ENCODE measurements at places on chromosomes 6 and 20.

GRCh38 chr6:4776493-4777393, 539 bp downstream of the CDYL start:
- DNase-seq: no peak

DNA sequence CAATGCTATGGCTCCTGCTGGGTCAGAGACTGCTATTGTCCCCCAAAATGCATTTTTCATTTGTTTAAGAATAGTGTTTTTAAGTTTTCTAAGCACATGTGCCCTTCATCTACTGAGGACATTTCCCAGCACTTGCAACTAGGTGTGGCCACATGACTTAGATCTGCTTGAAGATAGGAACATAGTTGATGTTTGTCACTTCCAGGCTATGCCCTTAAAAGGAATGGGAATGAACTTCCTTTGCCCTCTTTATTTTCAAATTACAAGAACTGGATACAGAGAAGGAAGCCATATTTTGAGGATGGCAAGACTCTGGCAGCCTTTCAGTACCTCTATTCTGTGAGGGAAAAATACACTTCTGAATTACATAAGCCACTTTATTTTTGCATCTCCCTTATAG, 203.0 kb upstream of the TFAP2D start:
- no peak for DNase-seq

DNA sequence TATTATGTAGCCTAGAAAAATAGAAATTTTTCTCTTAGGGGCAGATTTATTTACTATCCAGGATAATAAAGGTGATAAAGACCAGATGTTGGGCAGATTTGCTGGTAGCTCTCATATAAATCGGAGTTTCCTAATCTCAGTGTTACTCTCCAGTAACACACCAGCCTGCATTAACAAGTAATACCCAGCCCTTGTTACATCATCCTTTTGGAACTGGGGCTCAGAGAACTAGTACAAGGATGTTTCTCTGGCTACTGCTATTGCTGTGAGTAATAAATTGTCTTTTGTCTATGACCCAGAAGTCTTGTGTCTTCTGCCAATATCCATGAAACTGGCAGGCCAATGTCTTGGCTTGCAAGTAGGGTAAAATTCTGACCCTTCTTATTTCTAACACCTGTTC, 16.8 kb downstream of the TPD52L1 start:
- DNase-seq: no peak

DNA sequence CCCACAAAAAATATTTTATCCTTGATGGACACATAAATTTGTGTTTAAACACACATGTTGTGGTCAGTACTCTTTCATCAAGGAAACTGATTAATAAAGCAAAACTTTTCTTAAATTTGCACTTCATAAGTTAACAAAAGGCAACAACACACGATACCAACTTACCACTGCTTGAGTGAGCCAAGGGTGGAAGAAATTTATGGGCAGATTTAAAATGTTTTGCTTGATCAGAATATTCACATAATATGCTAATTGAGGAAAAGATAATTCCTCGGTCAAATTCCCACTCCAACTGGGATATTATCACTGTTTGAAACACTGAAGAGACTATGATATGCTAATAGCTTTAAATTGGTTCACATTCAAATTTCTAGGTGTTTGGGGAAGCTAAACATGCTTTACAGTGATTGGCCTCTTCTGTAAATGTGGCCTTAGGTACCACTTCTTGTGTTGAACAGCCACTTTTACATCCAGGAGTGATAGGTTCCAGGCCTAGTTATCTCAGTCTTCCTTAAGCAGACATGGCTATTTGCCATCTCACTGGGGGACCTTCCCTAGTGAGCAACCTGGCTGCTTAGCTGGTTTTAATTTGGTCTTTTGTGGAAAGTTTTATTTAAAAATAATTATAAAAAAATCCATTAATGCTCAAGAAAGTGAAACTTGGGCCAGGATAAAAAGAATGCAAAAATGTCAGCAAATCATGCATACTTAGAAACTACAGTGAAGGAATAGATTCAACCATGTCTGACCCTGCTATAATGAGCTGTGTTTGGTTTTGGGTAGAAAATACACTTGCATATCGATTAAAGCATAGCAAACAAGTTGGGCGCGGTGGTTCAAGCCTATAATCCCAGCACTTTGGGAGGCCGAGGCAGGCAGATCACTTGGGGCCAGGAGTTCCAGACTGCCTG, 221.2 kb upstream of the MAP3K7 start:
- no peak for DNase-seq

DNA sequence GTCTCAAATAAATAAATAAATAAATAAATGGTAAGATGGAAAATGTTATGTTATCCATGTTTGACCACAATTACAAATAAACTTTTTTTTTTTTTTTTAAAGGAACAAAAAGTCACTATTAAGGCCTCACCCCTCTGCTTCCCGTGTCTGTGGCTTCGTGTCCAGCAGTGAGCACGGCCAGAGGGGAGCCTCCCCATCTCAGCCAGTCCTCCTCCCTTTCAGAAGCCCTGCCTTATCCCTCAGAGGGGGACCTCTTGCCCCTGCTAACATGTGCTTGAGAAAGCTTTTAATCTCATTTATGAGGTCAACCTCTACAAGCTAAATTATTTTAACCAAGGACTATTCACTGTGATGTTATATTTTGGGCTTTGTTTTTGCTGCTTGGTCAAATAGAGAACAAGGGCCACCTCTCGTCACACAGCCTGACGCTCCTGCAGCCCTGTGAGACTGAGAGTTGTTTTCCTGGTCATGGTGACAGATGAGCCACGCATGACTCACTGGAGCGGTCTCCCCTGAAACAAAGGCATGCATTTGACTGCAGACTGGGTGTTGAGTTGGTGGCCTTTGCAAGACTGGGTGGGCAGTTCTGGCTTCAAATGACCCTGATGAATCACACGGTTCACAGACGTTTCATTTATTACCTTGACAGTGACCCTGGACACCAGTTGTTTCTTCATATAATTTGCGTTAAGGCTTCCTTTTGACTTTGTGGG, 131.8 kb downstream of the TIAM2 start:
- no peak for DNase-seq

DNA sequence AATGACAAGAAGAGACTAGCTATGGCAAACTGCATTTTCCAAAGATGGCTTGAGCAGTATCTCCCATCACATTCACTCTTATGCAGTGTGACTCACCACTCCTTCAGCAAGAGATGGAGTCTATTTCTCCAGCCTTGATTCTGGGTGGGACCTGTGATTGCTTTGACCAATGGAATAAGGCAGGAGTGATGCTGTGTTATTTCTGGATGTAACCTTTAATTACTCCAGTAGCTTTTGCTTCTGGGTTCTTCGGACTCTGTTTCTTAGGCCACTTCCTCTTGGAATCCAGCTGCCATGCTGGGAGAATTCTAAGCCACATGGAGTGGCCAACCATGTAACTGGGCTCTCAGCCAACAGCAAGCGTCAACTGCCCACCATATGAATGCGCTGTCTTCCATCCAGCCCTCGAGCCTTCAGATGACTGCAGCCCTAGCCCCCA, 50.7 kb downstream of the TGM2 start:
- no peak for DNase-seq

DNA sequence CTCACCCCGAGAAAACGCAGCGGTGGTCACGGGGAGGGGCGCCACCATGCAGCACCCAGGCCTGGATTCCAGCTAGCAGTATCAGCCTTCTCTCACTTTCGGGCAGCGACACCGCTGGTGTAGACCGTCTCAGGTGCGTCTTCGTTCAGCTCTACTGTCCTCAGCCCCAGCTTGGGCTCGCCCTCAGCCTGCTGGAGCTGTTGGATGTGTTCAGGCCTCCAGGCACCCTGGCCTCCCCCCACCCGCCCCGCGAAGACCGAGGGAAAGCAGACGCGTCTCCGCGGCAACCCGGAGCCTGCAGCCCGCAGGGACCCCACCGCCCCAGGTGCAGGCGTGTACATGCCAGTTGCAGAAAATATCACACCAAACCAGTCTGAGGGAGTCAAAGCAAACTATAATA, 60.8 kb upstream of the CARMIL1 start:
- DNase-seq: no peak

- no peak for DNase-seq
Observed at GRCh38 chr6:152268846-152269442, 368.2 kb downstream of the SYNE1 start.

- peak; percentile 79 for DNase-seq
Observed at GRCh38 chr20:12925210-12925755, 83.5 kb upstream of the SPTLC3 start.

DNA sequence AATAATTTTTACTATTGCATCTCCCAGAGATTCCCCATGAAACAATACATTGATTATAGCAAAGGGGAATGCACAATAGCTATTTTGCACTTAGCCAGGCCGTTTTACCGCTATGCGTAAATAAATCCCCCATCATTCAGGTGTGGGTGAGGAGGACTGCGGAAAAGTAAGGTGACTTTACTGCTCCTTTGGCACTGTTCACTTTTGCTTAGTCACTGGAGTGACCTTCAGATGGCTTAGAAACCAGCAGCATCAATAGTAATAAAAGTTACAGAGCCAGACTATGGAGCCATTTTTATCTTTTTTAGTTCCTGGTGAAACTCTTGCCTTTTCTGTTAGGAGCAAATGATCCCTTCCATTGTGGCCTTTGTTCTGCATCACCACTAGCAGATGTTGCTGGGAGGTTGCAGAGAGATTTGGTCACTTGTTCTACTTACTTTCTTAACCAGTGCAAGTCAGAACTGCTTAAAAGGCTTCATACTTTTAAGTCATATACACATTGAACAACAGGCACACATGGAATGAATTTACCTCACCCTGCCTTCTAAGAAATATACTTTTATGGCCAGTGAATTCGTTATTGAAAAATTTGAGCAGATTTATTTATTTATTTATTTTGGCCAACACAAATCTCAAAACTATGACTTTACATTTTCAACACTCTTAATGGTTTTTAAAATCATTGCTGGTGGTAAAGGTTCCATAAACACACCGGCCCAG, 12.1 kb upstream of the BTBD3 start:
- DNase-seq: no peak

DNA sequence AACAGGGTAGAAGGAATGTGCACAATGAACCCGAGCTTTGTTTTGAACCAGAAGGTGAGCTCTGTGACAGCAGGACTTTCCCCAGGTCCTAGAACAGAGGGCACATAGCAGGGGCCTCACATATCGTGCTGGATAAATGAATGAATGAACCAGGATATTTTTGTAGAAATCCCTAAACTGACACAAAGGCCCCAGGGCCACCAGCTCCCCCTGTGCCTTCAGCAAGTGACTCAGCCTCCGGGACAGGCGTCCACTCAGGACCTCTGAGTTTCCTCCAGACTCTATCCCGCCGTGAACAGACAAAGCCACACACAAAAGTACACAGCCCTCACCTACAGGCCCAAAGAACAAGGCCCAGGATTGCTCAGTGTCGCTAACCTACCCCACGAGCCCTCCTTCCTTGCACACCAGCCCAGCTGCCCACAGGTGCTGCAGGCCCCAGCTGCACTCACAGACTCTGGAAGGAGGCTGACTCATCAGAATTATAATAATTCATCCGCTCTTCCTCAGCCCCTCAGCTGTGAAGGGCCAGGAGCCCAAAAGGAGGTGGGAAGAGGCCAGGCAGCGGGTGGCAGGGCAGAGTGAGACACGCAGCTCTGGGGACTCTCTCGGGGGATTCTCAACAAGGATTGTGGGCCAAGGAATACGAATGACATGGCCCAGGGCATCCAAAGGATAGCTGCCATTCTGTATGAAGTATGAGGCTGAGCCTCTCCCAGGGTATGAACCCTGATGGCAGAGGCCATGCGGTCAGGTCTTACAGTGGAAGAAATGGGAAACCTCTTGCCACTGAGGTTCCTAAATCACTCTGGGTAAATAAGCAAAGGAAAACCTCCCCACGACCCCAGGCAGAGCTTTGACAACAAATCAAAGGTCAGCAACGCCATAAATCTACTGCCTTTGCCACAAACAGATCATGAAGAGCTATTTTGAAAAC, 40.9 kb downstream of the SUMO4 start:
- DNase-seq: no peak

DNA sequence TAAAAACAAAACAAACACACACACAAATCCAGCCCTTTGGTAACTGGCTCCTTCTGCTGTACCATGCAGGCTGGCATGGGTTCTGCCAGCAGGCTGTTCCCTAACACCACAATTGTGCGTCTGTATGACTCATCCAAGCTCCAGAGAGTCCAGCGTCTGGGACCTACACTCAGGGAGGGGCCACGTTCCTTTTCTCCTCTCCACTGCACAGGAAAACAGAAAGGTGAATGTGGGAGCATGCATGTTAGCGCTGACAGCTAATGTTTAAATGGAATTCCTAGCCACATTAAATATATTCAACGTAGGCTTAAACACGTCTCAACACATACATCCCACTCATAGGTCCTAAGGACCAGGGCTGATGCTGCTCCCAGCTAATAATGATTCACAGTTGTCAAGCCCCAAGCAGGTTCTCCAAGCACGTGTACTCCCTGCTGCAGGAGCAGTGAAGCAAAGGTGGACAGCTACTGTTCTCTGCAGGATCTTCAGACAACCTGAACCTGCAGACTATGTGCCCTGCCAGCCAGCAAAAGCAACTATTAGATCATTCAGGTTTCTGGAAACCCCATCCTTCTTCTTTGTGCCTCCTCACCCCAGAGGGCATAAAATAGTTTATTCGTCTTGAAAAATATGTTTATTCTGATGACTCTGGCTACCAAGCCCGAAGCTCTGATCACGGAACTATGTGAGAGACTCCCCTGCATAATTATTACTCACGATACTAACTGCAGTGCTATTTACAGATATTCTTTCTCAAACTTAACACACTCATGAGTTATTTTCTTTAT, 20.9 kb downstream of the MAP1LC3A start:
- DNase-seq: peak; percentile 19

- DNase-seq: no peak
Observed at GRCh38 chr6:91031581-91031980, 444.7 kb upstream of the MAP3K7 start.

GRCh38 chr6:106927531-106928398, 46.8 kb downstream of the CD24 start:
- DNase-seq: no peak

DNA sequence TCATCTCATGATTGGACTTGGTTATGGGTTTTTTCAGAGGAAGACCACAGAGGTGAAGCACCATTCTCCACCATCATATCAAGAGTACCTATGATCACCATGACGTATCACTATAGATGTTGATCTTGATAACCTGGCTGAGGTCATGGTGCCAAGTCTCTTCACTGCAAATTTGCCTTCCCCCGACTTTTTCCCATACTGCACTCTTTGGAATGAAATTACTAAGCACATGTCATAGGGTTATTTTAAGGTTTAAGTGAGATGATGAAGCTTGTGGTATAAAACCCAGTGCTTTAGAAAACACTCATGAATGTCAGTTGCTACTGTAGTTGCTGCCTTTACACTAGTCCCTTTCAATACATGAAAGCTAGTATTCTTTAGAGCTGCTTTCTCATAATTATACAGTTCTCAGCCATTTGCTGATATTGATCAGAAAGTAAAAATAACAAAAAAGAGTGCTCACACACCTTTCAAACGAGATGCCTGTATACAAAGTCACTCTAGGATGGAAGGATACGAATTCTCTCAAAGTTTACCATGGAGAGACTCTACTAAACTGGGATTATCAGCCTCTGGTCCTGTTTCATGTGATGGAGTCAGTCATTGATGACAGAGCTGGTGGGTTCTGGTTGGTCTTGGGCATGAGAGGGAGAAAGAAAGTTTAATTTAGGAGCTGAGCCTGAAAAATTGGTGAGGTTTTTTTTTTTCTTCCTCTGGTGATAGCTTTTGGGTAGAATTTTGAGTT, 228.1 kb downstream of the PRL start:
- no peak for DNase-seq

All from NCI-H1694 treated with DMSO at 0.1 percent for 48 hours (cell line).